Activated B cell treated with CpG ODN at 0.5 μM for 24 hours (primary cell): ENCODE measurements at places on chromosomes 1 and 21. TPM values are rescaled to one million over a fixed set of nuclear protein-coding genes. Genes with fewer than 3 reads are reported as not detected.

DNA sequence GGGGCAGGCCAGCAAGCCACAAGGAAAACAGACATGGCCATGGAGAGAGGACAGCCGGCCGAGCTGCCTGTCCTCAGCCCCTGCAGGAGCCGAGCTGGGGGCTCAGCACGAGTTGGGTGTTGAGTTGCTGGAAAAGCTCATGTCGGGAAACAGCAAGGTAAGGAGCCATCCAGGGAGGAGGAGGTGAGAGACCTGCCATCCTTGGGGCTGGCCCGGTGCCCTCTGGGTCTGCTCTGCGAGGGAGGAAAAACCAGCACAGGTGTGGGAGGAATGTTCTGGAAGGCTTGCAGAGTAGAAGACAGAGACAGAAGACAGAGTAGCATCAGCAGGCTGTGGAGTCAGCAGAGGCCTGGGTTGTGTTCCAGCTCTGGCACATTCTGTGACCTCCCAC, 548.8 kb downstream of the PTPRU start:
- H3K4me3 ChIP-seq, result no peak overlapping the region
- peaks cover 10% of the 10 kb centered on the region for H3K27me3 ChIP-seq
- no peaks in the 10 kb centered on the region for H3K4me1 ChIP-seq
- H3K36me3 ChIP-seq, result no peaks in the 10 kb centered on the region
- no peak overlapping the region for H3K27ac ChIP-seq

GRCh38 chr1:218494449-218494852, 149.3 kb downstream of the TGFB2 start:
- no peak overlapping the region for H3K27ac ChIP-seq
- H3K4me1 ChIP-seq, result peaks cover 9% of the 10 kb centered on the region
- DNase-seq, result no peak
- no peak overlapping the region for H3K4me3 ChIP-seq

- no peak overlapping the region for H3K27ac ChIP-seq
- no peak for DNase-seq
- H3K27me3 ChIP-seq, result no peaks in the 10 kb centered on the region
- H3K36me3 ChIP-seq, result no peaks in the 10 kb centered on the region
- peaks cover 7% of the 10 kb centered on the region for H3K4me1 ChIP-seq
Observed at GRCh38 chr21:44984792-44985440, 45.1 kb downstream of the SLX9 start.

- no peak for DNase-seq
- no peak overlapping the region for H3K27ac ChIP-seq
- H3K4me3 ChIP-seq, result no peak overlapping the region
Observed at GRCh38 chr1:173395762-173396161, 81.4 kb upstream of the PRDX6 start.

DNA sequence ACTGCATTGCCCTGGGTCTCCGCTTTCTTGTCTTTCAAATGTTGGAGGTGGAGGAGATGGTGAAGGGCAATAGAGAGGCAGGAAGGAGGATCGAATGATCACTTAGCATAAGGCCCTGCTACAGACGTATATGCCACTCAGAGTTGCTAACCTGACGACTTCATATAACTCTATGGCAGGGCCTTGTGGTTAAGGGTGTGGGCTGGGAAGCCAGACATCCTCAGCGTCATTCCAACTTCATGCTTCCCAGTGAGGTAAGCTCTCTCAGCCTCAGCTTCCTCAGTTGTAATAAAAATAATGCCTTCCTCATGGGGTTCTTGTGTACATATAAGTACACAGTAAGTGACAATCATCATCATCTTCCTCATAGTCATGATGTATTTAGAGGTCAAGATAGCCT, 54.6 kb downstream of the CASQ2 start:
- DNase-seq, result no peak
- no peak overlapping the region for H3K4me3 ChIP-seq

- H3K27ac ChIP-seq, result no peak overlapping the region
- no peak overlapping the region for H3K4me3 ChIP-seq
- no peaks in the 10 kb centered on the region for H3K4me1 ChIP-seq
- H3K36me3 ChIP-seq, result no peaks in the 10 kb centered on the region
Observed at GRCh38 chr1:60571811-60572210, 498.2 kb upstream of the C1orf87 start.

The PTAFR gene
- 2.2 and 3.6 TPM in 2 replicates for total RNA-seq

The KCNA3 gene
- 15.0 and 20.0 TPM in 2 replicates for total RNA-seq

The CFHR4 gene
- not detected in 2 replicates for total RNA-seq
